ENCODE measurements at places on chromosomes 3 and 15. TPM values are rescaled to one million over a fixed set of nuclear protein-coding genes. Genes with fewer than 3 reads are reported as not detected.

Gene SCG5
- polyA plus RNA-seq = 26.6 TPM

DNA sequence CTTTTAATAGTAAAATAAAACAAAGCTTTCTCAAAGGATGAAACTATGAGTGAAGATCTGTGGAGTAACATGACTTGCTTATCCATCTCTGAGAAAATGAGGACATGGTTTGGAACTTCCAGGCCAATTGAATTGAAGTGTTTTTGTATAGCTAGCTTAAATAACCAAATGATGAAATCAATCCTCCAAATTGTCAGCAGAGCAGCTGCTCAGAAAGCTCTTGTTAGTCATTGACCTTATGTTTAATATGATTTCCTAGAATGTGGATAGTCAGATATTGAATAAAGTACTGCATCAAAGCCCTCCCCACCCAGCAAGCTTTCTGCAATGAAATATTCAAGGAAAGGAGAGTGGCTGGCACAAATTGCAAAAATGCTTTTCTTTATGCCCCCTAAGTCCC is 437.2 kb downstream of the MFSD1 start:
- no peak for DNase-seq

DNA sequence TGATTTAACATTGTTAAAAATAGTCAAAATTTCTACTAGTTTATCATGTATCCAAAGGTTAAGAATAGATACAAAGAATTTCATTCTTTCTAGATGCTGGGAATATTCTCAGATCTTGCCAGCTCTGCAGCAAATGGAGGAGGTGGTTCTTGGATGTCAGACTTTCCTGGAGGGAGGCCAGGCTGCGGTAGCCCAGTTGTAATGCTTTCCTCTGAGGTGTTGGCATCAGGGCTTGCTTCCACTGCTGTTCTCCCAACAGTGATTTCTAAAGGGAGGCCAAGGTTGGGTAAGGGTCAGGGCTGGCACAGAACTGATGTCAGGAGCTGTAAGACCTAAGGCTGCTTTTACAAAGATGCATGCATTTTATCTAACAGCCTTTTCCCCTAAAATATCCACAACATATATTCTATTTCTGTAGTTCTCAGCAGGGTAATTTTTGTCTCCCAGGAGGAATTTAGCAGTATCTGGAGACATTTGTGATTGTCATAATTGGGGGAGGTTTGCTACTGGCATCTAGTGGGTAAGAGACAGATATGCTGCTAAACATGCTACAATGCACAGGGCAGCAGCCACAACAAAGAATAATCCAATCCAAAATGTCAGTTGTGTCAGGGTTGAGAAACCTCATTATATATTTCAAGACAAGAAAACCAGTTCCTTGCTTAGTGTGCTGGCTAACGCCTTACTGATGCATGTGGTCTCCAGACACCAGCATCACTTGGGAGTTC is 42.0 kb upstream of the SPTSSB start:
- no peak for DNase-seq

GRCh38 chr3:125140818-125141595 is 71.5 kb downstream of the SLC12A8 start:
- DNase-seq = no peak

GRCh38 chr3:86792316-86792715 is 198.6 kb downstream of the VGLL3 start:
- DNase-seq = no peak

GRCh38 chr3:86563400-86563970 is 427.5 kb downstream of the VGLL3 start:
- peak; percentile 36 for DNase-seq

- no peak for DNase-seq
These were observed 61.8 kb downstream of the RUBCN start for GRCh38 chr3:197674741-197675562.

- no peak for DNase-seq
These were observed 32.8 kb downstream of the ETV5 start for GRCh38 chr3:186075931-186076567.

Gene IQCH
- polyA plus RNA-seq = 5.9 TPM

DNA sequence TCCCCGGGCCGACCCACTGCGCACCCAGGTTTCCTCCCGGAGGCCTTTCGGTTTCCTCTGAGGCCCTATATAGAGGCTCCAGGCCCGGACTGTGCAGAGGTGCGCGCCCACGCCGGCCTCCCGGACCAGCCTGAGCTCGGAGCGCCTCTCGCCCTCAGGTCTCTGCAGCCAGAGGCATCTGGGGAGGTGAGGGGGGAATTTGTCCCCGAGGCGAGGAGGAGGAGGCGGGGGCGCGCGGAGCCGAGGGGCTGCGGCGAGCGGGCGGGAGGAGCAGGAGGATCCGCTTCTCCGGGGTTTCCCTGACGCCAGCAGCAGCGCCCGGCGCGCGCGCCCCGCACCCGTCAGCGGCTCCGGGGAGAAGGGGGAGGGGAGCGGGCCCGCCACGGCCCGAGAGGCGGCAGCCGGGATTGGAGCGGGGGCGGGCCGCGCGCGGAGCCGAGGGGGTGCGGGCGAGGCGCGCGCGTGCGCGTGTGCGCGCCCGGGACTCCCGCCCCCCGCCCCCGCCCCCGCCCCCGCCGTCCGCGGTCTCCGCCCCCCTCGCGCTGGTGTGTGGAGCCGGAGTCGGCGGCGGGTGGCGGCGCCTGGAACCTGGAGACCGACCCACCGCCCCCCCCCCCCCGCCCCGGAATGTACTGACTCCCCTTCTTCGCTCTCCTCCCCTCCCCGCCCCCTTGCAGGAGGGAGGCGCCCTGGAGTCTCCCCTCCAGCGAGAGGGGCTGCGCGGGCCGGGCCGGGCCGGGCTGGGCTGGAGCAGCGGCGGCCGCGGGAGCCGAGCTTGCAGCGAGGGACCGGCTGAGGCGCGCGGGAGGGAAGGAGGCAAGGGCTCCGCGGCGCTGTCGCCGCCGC is at the start of gene NEO1:
Gene NEO1 (plus strand): TSS at position 657 of the 846 bp plus-strand sequence. CDS start 213 bp downstream, outside the sequence.
- peak; percentile 92 for DNase-seq

GRCh38 chr3:45154641-45155147 is 8.5 kb upstream of the CDCP1 start:
- DNase-seq = no peak

Gene TMEM87A
- 57.8 TPM for polyA plus RNA-seq

DNA sequence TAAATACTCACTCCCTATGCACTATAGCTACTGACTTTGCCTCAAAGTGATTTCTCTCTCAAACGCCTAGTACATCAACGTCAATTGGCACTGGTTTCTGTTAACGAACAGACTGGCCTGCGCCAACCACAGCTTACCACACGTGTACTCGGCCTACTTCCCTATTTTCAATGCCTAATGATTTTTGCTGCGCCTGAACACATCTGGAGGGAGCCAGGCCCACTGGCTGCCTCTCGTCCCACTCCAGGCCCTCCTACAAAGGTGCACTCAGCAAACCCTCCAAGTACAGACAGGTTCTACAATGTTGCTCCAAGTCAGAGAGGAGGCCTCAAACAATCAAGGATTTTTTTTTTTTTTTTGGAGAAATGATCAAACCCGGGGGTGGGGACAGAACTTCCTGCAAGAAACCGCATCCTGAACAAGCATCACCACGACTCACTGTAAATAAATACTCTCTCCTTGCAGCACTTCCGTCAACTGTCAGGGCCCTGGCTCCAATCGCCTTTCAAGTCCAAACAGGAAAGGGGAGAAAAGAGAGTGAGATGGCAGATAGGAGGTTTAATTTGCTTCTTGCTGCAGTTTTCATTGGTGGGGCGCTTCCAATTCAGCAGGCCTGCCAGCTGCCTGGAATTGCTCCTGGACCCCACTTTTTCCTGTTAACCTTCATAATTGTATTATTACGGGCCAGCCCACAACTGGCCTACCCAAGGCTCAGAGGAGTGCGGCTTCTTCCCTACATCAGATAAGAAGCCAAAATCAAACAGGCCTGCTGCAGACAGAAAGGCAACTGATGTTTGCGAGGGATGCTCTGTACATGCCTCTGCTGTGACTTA is 139.3 kb downstream of the FOXP1 start:
- DNase-seq = no peak

GRCh38 chr15:74869726-74870407 is 3.3 kb downstream of the SCAMP2 start:
- DNase-seq = no peak

DNA sequence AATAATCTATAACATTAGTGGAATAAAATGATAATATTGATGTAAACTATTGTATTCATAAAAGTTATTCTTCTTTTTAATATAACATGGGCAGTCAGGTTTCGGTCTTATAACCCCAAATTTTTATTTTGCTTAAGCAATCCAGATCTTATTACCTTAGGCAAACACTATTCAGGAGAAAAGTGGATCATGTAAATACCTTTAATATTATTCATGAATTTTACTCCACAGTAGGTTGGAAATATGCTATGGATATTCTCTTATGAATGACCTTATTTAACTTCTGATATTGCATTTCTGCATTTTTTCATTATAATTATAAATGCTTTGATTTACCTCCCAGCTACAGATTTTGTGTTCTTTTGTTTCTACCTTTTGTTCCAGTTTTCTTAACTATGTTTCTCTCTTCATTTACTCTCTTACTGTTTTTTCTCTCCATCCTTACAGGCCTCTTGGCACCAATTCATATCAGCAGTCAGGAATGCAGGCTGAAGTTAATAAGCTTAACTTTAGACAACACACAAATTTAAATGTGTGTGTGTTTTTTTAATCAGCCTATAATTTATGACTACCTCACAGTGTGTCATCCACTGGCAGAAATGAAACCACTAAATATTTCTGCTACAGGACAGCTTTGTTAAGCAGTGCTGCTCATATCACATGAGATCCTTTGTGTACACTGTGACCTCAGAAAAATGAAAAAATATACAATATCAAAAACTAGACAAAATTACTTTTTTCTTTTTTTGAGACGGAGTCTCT is 111.0 kb downstream of the NSUN3 start:
- DNase-seq = no peak

- DNase-seq = no peak
These were observed 44.9 kb downstream of the OXSR1 start for GRCh38 chr3:38210141-38210757.

- no peak for DNase-seq
These were observed 25.7 kb upstream of the PTX3 start for GRCh38 chr3:157410945-157411344.

DNA sequence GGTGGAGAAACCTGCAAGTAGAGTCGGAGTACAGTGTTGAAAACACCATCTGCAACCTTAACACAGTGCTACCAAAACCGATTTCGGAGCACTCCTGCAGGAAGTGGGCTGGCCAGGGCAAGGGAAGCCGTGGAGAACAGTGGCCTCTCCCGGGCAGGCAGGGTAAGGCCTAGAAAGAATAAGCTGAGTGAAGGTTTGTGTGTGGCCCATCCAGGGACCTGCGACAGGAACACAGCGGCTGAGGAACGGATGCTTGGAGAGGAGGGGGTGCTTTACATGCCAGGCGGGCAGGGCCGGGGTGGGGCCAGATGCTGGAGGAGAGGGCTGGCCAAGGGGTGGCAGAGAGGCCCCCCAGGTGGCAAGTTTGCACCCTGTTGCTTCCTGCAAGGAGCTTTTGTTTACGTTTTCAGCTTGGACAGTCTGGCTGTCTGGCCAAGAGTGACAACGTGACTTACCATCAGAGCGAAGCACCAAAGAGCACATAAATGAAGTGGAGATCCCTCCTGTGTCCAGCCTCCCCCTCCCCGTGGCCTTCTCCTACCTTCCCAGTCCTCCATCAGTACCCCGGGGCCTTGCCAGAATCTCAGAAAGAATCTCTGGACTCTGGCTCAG is 156.5 kb downstream of the PGPEP1L start:
- DNase-seq = no peak

DNA sequence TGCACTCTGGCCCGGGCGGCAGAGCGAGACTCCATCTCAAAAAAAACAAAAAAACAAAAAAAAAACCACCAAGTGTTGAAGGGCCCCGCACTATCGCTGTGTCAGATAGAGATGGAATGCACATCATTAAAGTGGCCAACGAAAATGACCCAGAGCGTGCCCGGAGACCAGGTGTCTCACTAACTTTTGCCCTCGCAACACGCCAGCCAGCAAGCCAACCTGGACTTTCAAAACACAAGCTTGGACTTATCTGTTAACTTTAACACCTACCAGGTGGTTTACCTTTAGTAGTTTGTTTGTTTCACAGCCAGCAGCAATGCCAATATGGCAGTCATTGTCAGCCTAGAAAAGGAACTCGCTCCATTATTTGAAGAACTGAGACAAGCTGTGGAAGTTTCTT is 28.6 kb downstream of the FAM174B start:
- no peak for DNase-seq

Gene LRTM1
- not detected for polyA plus RNA-seq

DNA sequence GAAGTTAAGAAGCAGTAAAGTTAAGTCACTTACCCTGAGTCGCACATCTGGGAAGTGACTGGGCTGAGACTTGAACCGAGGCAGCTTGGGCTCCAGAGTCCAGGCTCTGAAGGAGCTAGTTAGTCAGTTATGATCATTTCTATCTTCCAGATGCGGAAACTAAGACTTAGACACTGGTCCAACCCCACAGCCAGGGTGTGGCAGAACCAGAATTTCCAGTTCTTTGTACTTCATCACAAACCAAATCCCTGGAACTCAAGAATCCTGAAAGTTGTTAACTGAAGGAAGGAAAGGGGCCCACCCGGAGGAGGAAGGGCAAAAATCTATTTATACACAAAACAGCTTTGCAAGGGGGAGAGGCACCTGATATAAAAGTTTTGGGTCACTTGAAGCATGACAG is 389.9 kb downstream of the SHQ1 start:
- no peak for DNase-seq

Gene FBLN2
- 20.0 TPM for polyA plus RNA-seq

- no peak for DNase-seq
These were observed 85.7 kb upstream of the XCR1 start for GRCh38 chr3:46112984-46113383.

DNA sequence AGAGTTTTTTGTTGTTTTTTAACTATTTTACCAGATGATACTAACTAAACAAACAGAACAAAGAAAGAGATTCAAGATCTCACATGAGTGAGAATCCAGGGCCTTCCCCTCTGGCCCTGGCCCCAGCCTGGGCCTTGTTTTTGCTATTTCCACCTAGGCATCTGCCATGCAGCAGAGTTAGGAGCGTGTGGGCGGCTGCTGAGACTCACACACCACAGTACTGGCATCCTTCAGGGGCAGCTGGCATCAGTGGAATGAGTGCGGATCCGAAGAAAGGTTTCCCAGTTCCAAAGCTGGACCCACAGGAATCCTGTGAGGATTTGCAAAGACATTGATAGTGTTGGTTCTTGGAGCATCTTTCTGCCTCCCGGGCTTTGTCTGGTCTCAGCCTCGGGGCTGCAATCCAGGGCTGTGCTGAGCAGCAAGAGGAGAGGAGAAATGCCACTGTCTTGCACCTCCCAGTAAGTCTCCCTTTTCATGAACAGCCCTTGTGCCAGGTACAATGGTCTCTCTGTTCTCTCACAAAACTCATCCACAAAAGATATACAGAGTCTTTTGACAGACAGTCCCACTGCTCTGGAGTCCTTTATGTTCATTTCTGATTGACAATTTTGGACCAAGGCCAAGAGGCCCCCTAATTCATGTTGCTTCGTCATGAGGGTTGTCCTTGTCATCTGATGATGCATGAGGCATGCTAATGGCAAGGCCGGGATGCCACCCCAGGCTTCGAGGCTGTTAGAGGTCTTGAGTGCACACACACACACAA is 46.6 kb downstream of the APH1B start:
- no peak for DNase-seq

GRCh38 chr3:99875929-99876841 is 58.5 kb downstream of the CMSS1 start:
- peak; percentile 83 for DNase-seq

- no peak for DNase-seq
These were observed 1242.2 kb downstream of the OTOL1 start for GRCh38 chr3:162738784-162739183.

- DNase-seq = no peak
These were observed 236.6 kb downstream of the TBC1D5 start for GRCh38 chr3:17505856-17506255.

Gene MYL3
- polyA plus RNA-seq = 25.7 TPM

Gene SCG3
- polyA plus RNA-seq = 0.06 TPM

Measured in renal cortex interstitium (tissue), 15 donors.